Fibroblast of gingiva (primary cell): ENCODE measurements at places on chromosomes 3 and 15.

- DNase-seq: no peak
These were observed 31.3 kb downstream of the TRAK1 start for GRCh38 chr3:42122261-42123011.

- DNase-seq: no peak
These were observed 698.7 kb downstream of the NTRK3 start for GRCh38 chr15:87557881-87558280.

DNA sequence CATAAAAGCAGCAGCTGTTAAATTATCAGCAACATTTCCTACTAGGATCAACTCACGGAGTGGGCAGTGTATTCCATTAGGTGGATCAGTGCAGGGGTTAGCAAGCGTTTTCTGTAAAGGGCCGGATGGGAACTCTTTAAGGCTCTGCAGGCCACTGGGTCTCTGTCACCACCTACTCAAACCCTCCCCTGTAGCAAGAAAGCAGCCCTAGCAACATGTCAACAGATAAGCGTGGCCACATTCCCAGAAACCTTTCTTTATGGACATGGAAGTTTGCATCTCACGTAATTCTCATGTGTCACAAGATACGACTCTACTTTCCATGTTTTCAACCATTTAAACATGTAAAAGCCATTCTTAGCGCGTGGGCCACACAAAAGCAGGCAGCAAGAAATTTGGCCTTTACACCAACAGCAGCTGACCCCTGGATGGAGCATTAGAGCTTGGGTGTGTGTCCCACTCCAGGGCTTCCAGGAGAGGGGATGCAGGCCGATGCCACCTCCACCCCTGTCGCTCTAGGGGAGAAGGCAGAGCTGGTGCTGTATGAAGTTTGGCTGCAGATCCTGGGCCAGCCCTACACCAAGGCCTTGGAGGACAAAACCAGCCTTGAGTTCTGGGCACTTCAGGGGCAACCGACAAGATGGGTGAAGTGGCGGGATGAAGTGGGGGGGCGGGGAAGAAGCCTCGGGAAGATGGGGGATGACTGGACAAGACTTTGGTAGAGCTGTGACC, 48.2 kb upstream of the CSPG4 start:
- DNase-seq: no peak

DNA sequence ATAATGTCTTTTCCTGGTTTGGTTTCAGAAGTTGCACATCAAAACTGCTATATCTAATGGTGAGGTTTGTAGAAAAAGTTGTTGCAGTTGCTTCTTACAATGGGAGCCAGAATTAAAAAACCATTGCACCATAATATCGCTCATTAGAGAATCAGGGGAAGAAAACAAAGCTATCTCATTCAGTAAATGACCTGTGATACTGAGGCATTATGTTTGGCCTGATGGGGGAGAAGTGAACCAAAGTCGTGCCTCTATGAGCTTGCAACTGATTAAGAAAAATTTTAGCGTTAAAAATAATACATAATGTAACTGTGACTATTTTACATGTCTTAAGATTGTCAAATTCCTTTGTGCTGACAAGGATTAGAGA, 60.2 kb upstream of the ARHGEF26 start:
- no peak for DNase-seq

- DNase-seq: peak; percentile 10
These were observed 106.7 kb upstream of the TNIK start for GRCh38 chr3:171566803-171567422.

- DNase-seq: no peak
These were observed 11.5 kb downstream of the HTD2 start for GRCh38 chr3:58317811-58318210.

- no peak for DNase-seq
These were observed 482.1 kb downstream of the OCA2 start for GRCh38 chr15:27617013-27617412.

DNA sequence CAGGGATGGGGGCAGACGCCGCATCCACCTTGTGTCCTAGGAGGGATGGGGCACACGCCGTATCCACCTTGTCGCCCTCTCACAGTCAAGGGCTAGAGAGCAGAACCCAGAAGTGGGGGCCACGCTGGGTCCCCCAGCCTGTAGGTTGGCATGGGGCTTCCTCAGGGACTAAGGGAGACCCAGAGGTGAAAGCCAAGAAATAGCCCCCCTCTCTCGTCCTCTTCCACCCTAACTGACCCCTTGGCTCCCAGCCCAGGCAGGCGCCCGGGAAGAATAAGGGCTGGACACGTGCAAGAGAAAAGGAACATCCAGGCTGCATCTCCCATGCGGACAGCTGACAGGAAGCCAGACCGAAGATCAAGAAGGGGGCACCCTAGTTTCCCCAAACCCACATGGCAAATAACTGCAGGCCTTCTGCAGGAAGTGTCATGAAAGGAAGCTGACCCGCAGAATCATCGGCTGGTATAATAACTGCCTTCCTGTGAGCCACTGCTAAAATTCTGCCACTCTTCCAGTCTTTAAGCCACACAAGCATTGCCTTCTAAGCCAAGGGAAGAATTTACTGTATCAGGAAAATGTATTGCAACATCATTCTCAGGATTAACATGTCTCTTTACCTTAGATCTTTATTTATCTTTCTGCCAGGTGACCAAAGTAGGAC, 38.5 kb upstream of the TFRC start:
- no peak for DNase-seq

GRCh38 chr3:155548195-155548594, 196.7 kb downstream of the PLCH1 start:
- DNase-seq: peak; percentile 70

DNA sequence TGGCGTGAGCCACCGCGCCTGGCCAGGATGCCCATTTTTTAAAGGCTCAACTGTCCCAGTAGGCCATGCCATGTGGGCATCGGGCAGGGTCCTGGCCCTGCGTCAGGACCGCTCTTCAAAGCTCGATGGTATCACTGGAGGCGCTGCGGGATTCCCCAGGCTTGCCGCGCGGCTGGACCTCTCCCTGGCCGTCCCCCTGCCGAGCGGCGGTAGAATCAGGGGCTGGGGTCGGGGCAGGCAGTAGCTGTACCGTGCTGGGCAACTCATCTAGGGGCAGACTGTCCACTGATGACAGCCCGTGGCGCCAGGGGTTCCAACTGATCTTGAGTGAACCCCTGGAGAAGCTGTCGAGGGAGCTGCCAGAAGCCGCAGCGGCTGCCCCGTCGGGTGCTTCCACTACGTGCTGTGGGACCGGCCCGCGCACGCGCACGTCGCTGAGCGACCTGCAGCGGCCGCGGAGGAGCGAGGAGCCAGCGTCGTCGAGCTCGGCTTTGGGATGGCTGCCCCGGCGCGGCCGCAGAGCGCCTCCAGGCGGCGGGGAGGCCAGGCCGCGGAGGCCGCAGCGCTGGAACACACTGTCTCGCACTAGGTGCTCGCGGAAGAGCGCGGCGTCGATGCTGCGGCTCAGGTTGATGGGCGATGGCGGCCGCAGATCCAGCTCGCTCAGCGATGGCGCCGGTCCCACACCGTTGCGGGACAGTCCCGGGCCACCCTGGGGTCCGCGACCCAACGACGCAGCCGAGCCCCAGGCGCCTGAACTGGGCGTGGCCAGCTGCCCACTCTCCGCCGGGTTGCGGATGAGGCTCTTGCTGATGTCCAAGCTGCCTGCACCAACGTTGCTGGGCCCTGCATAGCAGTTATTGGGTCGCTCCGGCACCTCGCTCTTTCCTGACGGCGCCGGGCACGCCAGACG, 5.8 kb downstream of the PRRT3 start:
- DNase-seq: peak; percentile 88
